ENCODE measurements at places on chromosomes 7 and 10. TPM values are rescaled to one million over a fixed set of nuclear protein-coding genes. Genes with fewer than 3 reads are reported as not detected.

GRCh38 chr10:14304046-14304445, 26.7 kb downstream of the FRMD4A start:
- no peaks in the 10 kb centered on the region for H3K4me1 ChIP-seq
- no peak for DNase-seq
- no peaks in the 10 kb centered on the region for H3K27me3 ChIP-seq
- no peak overlapping the region for H3K4me3 ChIP-seq
- H3K36me3 ChIP-seq = no peaks in the 10 kb centered on the region

DNA sequence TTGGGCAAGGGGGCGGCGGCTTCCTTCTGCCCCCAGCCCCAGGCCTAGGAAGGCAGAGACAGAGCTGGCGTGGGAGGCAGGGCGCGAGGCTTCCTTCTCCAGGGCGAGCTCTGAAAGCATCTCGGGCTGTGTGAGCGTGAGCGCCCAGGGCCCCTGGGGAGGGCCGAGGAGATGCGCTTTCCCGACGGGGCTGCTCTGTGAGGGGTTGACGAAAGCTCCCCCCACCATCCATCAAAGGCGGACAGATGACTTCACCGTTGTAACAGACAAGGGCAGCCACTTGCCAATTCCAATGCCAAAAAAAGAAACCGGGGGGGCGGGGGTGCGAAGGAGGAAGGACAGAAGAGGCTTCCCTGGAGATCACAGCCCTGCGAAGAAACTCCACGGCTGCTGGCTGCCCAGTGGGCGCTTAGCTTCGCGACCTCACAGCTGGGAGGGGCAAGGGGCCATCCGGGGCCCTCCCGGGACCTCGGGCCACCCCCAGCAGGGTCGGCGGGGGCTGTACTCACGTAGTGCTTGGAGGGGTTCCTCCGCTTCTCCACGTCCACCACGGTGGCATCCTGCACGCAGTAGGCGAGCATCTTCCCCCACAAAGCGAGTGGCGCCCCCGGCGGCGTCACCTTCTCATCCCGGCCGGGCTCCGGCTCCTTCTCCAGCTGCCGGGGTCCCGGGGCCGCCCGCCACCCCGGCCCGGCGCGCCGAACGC, 537 bp downstream of the SH3PXD2A start:
- peaks cover 8% of the 10 kb centered on the region for H3K27me3 ChIP-seq
- peak overlapping the region; percentile 51 for H3K4me3 ChIP-seq
- peaks cover 18% of the 10 kb centered on the region for H3K4me1 ChIP-seq
- H3K36me3 ChIP-seq = no peaks in the 10 kb centered on the region

DNA sequence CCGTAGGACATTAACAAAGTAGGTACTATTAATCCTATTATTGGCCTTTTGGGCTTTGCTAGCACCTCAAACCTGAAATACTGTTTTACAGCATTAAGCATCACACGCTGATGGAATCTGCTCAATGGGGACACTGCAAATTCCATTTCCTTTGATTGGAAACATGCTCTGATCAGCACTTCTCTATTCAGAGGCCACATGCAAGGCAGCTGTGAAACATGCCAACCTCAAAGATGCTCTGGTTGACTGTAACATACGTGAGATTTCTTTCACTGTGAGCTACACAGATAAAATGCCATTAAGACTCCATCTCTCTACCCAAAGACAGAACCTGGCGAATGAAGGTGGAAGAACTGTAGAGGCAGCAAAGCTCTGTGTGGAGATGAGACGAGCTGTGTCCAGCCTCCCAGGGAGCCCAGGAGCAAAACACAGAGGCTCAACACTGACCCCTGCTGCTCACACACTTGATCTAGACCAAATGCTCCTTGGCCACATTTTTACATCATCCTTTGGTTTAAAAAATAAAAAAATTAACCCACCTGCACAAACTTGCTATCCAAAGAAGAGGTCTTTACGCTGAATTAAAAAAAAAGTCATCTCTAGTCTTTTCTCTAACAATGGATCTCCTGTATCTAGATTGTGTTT, 8.0 kb downstream of the RSU1 start:
- H3K36me3 ChIP-seq = no peaks in the 10 kb centered on the region
- peaks cover 7% of the 10 kb centered on the region for H3K4me1 ChIP-seq
- H3K27ac ChIP-seq = no peak overlapping the region
- no peak overlapping the region for H3K4me3 ChIP-seq
- no peak for DNase-seq
- no peaks in the 10 kb centered on the region for H3K27me3 ChIP-seq

The RNLS gene
- 1.9 TPM for total RNA-seq

All from CD4-positive, alpha-beta memory T cell (primary cell).